GM06990 (cell line): ENCODE measurements at places on chromosomes 12 and 14.

DNA sequence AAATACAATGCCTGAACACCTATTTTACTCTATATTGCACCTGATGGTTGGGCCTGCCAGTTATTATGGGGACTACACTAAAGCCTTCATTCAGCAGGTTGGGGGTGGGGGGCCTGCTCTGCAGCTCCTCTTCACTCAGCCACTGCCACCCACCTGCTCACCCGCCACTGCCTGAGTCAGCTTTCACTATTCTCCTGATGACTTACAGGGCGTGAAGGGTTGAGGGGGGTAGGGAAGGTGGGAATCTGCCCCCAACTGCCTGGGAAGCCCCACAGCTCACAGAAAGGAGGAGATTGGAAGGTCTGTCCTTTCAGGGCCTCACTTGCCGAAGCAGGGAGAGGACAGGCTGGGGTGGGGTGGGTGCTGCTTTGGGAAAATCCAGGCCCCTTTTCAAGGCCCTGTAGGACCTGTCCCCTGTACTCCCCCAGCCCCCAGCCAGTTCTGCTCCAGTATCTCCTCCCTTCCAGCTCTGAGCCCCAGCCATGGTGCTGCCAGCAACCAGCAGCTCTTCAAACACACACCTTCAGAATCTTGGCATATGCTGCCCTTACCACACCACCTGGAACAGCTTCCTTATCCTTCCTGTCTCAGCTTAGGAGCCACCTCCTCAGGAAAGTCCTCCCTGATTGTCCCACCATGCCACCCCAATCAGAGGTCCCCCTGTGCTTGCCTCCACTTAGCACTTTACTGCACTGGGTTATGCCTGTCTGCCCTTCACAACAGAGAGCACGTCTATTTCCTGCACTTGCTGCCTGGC lies 33.1 kb downstream of the IRF2BPL start:
- DNase-seq = no peak

DNA sequence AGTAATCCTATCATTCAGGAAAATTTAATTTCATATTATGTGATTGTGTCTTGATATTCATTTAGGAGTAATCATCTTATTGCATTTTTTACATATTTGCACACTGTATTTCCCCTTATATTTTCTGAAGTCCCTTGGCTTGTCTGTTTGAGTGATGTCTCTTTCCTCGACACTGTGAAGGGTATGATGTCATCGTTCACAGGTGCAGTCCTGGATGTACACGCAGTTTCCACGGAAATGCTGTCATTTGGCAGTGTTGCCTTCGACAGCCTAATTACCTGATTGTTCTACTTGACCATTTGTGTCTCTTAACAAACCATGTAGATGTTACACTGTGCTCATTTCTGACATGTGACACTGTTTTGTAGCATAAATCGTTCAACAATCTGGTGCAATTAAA lies 1277.0 kb downstream of the TMEM121 start:
- DNase-seq = no peak

GRCh38 chr14:20512177-20512905 lies 7.0 kb downstream of the RNASE10 start:
- DNase-seq = no peak

DNA sequence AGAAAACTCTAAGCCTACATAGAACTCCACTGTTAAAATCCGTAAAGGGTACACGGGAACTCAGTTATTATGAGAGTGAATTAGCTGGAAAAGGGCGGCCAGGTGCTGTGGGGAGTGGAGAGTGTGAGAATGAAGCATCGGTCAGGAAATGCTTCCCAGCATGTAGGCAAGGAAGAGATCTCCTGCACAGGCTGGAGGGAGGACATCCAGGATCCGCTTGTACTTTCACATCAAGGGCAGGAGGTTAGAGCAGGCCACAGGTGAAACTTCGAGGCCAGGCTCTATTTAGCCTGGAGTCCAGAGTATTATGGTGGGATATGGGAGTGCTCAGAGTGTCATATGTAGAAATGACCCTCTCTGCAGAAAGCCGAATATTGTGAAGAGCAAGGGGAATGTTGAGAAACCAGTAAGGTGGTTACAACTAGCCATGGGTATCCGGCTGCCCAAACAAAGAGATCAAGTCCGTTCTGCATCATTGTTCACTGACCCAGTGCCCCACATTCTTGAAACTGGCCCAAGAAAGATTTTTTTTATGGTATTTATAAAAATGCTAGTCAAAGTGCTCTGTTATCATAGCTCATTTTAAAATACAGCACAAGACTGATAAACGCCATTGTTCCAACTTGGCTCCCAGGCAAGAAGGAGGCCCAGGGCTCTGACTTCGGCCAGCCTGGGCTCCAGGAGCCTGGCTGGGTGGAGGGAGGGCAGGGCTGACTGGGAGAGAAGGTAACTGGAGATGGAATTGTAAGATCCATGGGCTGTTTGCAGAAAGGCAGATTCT lies 79.4 kb upstream of the HIF1A start:
- DNase-seq = no peak

DNA sequence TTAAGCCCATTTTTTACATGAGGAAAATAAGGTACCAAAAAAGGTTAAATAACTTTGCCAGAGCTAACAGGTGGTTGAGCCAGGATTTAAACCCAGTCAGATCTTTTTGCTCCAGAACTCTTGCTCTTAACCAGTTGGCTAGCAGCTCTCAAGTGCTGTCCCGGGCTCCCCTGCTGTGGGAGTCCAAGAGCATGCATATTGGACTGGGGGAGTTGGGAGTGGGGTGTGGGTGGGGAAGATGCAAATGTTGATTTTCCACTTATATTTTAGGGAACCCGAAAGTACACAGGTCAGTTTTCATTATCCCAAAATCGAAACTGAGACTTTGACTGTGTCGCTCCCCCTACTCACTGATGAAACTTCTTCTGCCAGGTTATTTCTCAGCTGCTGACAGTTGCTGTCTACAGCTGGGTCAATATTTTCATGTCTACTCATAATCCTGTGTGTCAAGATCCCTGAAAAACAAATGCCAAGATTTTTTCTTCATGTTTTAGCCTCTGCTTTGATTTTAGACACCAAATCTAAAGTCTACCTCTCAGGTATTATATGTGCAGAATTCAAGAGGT lies 172.3 kb upstream of the TMPO start:
- DNase-seq = no peak

GRCh38 chr14:103485504-103485903 lies 37.1 kb downstream of the CKB start:
- DNase-seq = no peak

- DNase-seq = no peak
Measured at GRCh38 chr14:92456215-92457015, 57.2 kb upstream of the RIN3 start.
